Karpas-422 (cell line): ENCODE measurements at places on chromosomes 6 and 20. TPM values are rescaled to one million over a fixed set of nuclear protein-coding genes. Genes with fewer than 3 reads are reported as not detected.

DNA sequence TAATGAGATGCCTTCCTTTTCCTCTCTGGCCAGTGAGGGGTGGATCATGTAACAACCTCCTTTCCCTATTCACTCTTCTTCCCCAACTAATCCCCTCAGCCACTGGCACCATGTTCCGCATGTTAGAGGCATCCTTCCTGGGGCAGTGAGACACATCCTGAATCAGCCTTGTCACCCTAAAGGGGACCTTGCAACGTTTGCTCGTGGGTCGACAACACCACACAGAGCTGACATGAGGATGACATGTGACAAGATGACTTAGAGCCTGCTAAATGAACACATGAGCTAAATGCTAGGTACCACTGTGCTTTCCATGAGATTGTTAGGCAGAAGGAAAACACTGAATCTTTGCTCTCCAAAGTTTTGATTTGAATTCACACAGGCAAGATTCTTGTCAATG is 129.2 kb downstream of the ATXN1 start:
- H3K27me3 ChIP-seq = no peaks in the 10 kb centered on the region
- no peak overlapping the region for H3K4me3 ChIP-seq
- H3K27ac ChIP-seq = no peak overlapping the region
- DNase-seq = no peak

DNA sequence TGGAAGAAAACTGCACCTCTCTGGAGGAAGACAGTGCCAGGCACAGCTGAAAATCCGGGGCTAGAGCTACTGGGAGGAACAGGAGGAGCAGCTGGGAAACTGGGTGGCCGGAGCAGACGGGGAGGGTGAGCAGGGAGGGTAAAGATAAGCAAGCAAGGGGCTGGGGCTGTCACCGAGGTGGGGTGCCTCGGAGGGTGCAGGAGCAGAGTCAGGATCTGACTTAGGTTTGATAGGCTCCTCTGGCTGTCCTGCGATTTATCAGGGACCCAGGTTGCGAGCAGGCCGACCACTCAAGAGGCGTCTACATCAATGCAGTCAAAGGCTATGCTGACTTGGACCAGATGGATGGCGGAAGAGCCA is 12.3 kb downstream of the TSHZ2 start:
- no peaks in the 10 kb centered on the region for H3K4me1 ChIP-seq
- H3K36me3 ChIP-seq = no peaks in the 10 kb centered on the region
- H3K27ac ChIP-seq = no peak overlapping the region
- no peaks in the 10 kb centered on the region for H3K27me3 ChIP-seq
- no peak for DNase-seq

- DNase-seq = no peak
- no peak overlapping the region for H3K4me3 ChIP-seq
- H3K27ac ChIP-seq = no peak overlapping the region
- no peaks in the 10 kb centered on the region for H3K4me1 ChIP-seq
These were observed 228.3 kb downstream of the TTLL2 start for GRCh38 chr6:167552961-167553735.

- no peak overlapping the region for H3K27ac ChIP-seq
- DNase-seq = peak; percentile 81
- H3K4me1 ChIP-seq = no peaks in the 10 kb centered on the region
- no peaks in the 10 kb centered on the region for H3K36me3 ChIP-seq
- H3K27me3 ChIP-seq = no peaks in the 10 kb centered on the region
These were observed 73.3 kb downstream of the OTOR start for GRCh38 chr20:16821211-16822089.

- H3K36me3 ChIP-seq = no peaks in the 10 kb centered on the region
- no peaks in the 10 kb centered on the region for H3K27me3 ChIP-seq
- no peak overlapping the region for H3K27ac ChIP-seq
These were observed 449.7 kb downstream of the CDKAL1 start for GRCh38 chr6:20983961-20984360.

DNA sequence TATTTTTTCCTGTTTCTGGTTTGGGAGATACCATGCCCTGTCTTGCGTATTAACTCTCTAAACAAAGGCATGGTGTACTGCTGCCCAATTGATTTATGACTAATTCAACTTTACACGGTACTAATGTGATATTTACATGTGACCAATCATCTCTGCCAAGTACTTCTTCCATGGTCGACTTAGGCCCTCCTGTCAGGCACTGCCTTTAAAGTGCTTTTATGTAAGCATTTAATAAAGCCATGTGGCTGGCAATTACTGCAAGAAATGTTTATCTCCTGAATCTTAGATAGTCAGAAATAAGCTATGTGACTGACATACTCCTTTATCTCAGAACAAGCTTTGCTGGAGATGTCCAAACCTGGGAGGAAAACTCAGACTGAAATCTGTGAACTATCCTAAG is 323.4 kb downstream of the BTBD3 start:
- no peak overlapping the region for H3K27ac ChIP-seq
- H3K36me3 ChIP-seq = no peaks in the 10 kb centered on the region
- H3K4me3 ChIP-seq = no peak overlapping the region
- H3K27me3 ChIP-seq = no peaks in the 10 kb centered on the region

DNA sequence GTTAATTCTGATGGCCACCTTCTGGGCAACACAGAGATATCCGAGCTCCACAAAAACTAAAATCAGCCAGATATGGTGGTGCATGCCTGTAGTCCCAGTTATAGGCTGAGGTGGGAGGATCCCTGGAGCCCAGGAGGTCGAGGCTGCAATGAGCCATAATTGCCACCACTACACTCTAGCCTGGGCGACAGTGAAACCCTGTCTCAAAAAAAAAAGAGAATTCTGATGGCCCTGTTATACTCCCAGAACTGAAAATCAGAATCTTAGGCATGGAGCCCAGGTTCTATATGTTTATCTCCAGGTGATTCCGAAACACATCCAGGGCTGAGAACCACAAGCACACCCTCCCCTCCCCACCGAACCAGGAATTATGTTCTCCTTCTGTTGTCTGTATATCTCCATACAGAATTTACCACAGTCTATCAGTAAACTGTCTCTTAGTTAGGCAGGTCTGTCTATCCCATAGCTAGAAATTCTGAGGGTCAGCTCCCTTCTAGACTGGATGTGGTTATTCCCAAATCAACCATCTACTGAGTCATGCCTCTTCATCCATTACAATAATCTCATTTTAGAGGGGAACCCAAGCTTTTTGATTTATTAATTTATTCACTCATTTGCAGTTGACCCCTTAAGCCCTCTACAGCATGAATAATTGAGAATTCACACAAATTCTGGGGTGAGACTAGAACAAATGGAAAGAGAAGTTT is 24.8 kb upstream of the CCND3 start:
- no peaks in the 10 kb centered on the region for H3K36me3 ChIP-seq
- DNase-seq = no peak
- H3K27ac ChIP-seq = no peak overlapping the region
- H3K27me3 ChIP-seq = no peaks in the 10 kb centered on the region

DNA sequence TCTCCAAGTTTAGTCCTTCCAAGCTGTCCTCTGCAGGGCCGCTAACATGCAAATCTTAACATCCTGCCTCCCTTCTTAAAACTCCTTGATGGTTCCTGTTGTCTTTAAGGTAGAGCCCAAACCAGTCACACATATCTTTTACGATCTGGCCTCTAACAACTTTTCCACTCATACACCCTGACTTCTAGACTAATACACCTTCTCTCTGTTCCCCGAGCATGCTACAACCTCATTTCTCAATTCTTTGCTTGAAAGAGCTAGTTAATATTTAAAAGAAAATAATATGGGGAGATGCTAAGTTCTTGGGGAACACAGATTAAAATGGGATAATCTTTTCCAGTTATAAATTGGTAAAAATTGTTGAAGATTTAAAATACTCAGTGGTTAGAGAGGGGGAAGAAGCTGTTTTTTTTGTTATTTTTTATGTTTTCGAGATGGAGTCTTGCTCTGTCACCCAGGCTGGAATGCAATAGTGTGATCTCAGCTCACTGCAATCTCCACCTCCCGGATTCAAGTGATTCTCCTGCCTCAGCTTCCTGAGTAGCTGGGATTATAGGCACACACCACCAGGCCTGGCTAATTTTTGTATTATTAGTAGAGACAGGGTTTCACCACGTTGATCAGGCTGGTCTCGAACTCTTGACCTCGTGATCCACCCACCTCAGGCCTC is 250.7 kb downstream of the MAFB start:
- no peaks in the 10 kb centered on the region for H3K27me3 ChIP-seq
- no peaks in the 10 kb centered on the region for H3K4me1 ChIP-seq
- H3K36me3 ChIP-seq = no peaks in the 10 kb centered on the region
- no peak for DNase-seq
- H3K4me3 ChIP-seq = no peak overlapping the region
- no peak overlapping the region for H3K27ac ChIP-seq

GRCh38 chr6:43823879-43824702 is 54.1 kb downstream of the VEGFA start:
- no peak overlapping the region for H3K4me3 ChIP-seq
- H3K27me3 ChIP-seq = no peaks in the 10 kb centered on the region
- H3K4me1 ChIP-seq = peaks cover 13% of the 10 kb centered on the region
- no peaks in the 10 kb centered on the region for H3K36me3 ChIP-seq

The CST5 gene
- not detected in 2 replicates for total RNA-seq

The ARMH2 gene
- not detected in 2 replicates for total RNA-seq

The CD83 gene
- total RNA-seq = 1.9 and 3.9 TPM in 2 replicates

The HAO1 gene
- total RNA-seq = not detected in 2 replicates
